Stimulated activated memory B cell treated with anti-CD40 and anti-IgM and Interleukin-4, amounts not matched to agents 10 μg/mL and 1 μg/mL and 100 μg/mL, for 72 hours (primary cell): ENCODE measurements at places on chromosomes 6 and 20.

DNA sequence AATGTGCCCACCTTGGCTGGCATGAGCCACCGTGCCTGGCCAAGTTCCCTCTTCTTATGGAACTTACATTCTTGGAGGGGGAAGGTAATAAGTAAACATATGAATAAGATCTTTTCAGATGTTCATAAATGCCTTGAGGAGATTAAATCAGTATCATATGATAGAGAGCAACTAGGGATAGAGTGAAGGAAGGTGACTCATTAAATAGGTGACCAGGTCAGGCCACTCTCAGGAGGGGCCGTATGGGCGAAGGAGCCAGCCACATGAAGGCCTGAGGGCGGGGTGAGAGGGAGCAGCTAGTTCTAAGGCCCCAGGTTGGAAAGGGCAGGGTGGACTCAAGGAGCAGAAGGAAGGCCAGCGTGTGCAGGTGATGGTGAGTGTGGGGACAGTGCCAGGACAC is 91.1 kb downstream of the UST start:
- no peak for ATAC-seq

DNA sequence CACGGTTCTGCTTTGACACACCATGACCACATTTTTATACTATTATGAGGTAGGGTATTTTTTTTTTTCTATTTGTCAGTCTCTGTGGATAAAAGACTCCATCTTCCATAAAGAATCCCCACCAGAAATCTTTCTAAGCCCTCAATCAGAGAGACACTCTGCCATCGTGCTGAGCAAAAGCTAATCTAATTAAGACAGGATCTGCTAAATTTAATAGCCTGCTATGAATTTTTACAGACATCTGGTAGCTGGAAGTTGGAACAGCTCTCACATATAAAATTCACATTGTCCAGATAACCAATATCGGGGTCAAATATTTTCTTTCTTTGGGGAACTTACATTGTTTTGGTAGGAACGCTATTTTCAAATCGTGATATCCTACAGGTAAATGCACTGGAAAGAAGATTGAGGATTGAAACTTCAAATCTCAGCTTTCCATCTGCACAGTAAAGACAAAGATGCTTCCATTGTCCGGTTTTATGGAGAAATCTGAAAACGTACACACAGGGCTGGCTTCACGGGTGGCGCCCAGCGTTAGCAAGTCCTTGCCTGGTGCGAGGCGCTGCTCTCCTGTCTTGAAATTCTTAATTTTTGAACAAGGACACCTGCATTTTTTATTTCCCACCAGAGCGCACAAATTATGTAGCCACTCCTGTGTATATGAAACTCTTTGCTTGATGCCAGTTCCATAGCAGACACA is 573.8 kb upstream of the NOX3 start:
- no peak for ATAC-seq

GRCh38 chr20:63405102-63405730 is 44.1 kb upstream of the CHRNA4 start:
- ATAC-seq, result no peak

DNA sequence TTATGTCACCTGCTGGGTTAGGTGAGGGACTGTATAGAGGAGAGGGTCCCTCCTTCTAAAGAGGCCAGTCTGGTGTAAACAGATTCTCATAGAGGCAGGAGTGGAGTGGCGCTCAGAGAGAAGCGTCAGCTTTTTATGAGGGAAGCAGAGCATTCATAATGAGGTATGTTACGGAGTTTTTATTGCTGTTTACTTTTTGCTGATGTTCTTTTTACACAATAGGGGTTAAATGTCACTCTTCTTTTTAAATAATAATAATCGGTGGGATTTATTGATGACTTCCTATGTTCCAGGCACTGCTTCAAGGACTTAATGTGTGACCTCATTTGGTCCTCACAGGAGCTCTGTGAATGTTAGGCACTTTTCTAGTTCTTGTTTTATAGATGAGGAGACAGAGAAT is 79.9 kb downstream of the L3MBTL3 start:
- ATAC-seq, result no peak

DNA sequence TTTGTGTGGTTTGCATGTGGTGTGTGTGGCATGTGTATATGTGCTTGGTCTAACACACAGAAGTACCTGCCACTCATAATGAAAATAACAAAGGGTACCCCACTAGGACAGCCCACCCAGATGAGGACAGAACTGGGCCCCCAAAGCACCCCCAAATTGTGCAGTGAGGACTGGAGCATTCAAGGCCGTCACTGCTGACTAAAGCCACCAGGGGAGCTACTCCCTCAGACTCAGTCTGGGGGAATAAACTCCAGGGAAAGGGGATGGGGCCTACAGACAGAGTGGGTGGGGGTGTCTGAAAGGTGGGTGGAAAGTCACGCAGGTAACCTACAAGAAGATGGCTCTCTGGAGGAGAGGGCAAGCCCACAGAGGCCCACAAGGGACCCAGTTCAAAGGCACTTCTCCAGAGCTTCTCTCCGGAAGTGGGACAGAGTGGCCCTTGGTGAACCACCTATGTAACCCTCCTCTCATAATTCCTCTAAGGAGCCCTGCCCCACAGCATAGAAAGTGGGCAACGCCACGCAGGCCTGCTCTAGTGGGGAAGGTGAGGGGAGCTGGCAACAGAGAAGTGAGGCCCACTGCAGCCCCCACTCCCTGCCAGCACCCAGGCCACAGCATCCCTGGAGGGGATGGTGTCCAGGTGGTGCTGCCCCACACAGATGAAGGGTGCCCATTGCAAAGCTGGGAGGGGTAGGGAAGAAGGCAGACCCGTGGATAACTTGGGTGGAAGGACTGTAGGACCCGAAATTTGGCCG is 122.8 kb upstream of the MAFB start:
- no peak for ATAC-seq

DNA sequence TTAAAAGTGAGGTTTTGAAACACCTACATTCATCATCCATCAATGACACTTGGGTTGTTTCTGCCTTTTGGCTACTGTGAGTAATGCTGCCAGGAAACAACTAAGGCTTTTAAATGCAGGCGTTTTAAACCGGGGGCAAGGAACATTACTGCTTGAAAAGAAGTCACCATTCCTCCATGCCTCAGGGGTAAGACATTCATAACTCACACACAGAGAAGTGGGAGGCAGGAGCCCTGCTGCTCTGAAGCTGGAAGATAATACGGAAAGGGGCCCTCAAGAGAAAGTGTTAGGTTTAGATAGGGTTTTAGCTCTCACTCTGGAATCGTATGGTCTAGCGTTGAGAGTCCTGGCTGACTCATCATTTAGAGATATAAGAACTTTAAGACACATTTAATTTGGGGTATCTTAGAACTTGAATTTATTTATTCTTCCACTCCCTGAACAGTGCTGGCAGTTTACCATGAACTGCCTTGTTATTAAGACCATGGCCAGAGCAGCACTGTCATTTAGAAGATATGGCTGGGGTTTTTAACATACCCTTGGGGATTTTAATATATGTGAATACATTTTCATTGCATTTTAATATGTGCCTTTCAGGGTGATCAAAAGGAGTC is 1.8 kb downstream of the TUBB1 start:
- ATAC-seq, result no peak

DNA sequence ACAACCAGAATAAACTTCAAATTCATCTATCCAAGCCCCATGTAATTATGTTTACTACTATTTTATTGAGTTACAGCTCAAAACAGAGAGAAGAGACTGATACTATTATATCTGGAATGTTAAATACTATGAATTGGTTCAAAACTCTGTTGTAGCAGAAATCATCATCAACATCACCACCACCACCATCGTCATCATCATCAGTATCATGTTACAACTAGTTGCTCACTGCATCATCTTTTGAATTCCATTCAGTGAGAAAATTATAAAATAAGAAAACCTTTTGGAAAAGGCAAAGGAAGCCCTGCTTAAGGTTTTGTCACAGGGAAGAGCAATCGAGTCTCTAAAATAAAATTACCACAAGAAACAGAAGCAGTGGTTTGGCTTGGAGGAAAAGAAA is 36.2 kb upstream of the THEMIS start:
- no peak for ATAC-seq

DNA sequence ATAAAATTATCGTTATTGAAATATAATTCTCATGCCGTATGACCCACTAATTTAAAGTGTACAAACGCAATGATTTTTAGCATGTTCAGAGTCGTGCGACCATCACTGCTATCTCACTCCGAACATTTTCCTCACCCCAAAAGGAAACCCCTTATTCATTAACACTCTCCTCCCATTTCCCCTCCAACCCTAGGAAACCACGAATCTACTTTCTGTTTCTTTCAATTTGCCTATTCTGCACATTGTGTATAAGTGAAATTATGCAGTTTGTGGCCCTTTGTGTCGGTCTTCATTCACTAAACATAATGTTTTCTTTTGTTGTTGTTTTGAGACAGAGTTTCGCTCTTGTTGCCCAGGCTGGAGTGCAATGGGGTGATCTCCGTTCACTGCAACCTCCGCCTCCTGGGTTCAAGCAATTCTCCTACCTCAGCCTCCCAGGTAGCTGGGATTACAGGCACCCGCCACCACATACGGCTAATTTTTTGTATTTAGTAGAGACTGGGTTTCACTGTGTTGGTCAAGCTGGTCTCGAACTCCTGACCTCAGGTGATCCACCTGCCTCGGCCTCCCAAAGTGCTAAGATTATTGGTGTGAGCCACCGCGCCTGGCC is 99.7 kb upstream of the ZNF217 start:
- ATAC-seq, result no peak

DNA sequence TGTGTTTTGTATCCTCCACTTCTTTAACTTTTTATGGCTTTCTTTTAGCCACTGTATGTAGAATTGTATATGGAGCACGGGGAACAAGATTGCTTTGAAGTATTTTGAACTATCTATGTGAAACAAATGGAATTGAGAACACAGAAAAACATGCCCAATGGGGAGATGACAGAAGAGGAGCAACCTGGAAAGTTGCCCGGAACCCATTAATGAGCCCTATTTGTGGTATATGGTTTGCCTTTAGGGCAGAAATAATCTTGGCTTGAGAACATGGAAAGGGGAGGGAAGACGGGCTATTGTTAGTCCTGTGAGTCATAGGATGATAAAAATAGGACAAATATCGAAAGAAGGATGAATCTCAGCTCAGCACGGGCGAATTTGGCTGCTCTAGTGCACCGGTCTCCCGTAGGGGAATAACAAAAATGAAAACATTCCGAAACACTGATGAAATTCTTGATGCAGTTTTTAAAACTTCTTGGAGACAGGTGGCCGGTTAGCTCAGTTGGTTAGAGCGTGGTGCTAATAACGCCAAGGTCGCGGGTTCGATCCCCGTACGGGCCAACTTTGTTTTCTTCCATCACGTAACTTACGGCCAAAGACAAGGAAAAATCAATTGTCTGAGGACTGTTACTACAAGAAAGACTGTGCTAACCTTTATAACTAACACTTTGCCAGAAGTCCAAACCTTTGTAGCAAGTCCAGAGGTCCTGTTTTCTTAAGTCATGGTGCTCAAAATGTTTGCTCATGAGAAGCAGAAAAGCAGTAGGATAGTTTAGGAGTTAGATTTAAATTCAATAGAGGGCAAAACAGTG is 15.7 kb downstream of the HMGN4 start:
- ATAC-seq, result peak; percentile 79

DNA sequence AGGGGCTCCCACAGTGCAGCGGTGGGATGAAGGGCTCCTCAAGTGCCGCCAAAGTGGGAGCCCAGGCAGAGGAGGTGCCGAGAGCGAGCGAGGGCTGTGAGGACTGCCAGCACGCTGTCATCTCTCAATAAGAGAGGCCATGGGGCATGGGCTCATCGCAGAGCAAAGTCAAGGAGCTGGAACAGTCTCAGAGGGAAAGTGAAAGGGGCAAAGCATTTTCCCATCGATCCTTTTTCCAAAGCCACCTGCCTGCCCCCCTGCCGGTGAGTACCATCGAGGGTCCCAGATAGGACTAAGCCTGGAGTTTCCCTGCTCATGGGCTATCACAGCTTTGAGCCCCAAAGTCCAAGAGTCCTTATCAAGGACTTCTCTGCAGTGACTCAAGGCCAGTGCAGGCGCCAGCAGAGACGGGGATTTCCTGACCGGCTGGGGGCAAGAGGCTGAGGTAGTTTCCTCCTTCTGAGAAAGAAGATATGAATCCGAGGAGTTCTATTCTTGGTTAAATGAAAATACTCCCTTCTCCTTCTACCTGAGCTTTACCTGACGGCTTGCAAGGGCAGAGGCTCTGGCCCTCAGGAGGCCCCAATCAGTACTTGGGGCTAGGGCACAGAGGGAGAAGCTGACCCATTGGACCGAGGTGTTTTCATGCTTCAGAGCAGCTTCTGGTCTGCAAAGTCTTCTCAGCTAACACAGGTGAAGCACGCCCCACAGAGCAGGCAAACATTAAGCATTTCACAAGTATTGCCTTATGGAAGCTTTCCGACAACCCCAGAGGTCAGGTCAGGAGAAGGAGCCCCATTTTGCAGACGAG is 22.6 kb downstream of the ETV7 start:
- peak; percentile 82 for ATAC-seq

DNA sequence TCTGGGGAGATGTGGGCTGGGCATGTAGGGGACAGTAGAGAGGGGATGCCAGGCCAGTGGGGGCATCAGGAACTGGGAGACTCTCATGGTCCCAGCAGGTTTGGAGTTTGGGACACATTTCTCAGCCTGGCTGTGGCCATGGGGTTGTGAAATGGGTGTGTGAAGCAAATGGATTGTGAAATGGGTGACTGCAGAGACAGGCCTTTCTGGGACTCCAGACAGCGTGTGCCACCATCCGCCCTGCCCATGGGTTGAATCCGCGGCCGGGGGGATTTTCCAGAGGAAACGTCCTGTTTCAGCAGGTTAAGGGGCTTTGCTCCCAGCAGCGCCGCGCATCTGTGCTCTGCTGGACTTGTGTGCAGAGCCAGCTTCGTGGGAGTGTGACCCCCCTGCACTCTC is 3.7 kb upstream of the PMEPA1 start:
- no peak for ATAC-seq

DNA sequence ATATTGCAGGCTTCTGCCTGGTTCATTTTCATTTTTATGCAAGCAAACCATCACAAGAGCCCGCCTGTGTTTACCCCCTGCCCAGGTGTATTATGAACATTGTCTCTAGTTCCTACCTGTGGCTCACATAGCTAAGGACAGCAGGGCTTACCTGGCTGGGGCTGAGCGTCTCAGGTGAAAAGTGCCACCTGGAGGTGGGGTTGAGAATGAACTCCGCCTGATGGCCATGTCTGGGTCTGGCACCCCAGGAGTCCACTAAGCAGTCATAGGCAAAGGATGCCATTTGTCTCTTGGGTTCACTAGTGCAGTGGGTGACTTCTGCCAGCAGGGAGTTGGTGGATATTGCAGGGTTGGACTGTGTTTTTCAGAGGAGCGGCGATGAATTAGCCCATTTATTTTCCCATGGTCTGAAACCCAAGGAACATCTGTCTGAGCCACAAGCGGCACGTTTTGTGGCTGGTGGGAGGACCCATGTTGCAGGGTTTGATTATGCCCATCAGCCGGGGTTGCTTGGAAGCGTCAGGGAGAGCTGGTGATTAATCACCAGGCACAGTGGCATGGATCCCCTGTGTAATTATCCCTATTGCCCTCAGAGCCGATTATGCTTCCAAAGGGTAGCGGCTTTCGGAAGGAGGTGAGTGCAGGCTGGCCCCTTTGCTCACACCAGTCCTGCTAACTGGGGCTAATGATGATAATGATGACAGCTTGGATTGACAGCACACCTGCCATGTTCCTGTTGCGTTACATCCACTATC is 92.1 kb downstream of the CDH26 start:
- no peak for ATAC-seq

- no peak for ATAC-seq
These were observed 23.6 kb downstream of the XRN2 start for GRCh38 chr20:21326700-21327099.
